ENCODE measurements at places on chromosomes 5 and 9. TPM values are rescaled to one million over a fixed set of nuclear protein-coding genes. Genes with fewer than 3 reads are reported as not detected.

SLC6A18 gene
- not detected for total RNA-seq

PKD2L2 gene
- not detected for total RNA-seq

NME5 gene
- total RNA-seq = 1.4 TPM

PDLIM4 gene
- total RNA-seq = 56.8 TPM

NPDC1 gene
- 64.7 TPM for total RNA-seq

PCDHAC2 gene
- total RNA-seq = 0.33 TPM

NKD2 gene
- total RNA-seq = 0.29 TPM

HCN1 gene
- not detected for total RNA-seq

SPINK4 gene
- total RNA-seq = not detected

DOLPP1 gene
- total RNA-seq = 15.0 TPM

ABCA1 gene
- 13.1 TPM for total RNA-seq

MYORG gene
- total RNA-seq = 3.6 TPM

CCNI2 gene
- under 0.01 TPM for total RNA-seq

WDR38 gene
- total RNA-seq = not detected

SPOCK1 gene
- total RNA-seq = 135 TPM

CCDC192 gene
- not detected for total RNA-seq

RORB gene
- total RNA-seq = under 0.01 TPM

TMEM245 gene
- 83.0 TPM for total RNA-seq

MELK gene
- 12.1 TPM for total RNA-seq

RNF183 gene
- not detected for total RNA-seq
